ENCODE measurements at places on chromosomes 7 and 10.

GRCh38 chr10:63707254-63707910 is 186.2 kb downstream of the REEP3 start:
- no peak for DNase-seq

- no peak for DNase-seq
Measured at GRCh38 chr10:52539463-52539862, 225.4 kb downstream of the DKK1 start.

GRCh38 chr7:103348452-103348851 is 1.0 kb downstream of the PSMC2 start:
- DNase-seq: no peak

- no peak for DNase-seq
Measured at GRCh38 chr10:50456719-50457118, 167.0 kb downstream of the SGMS1 start.

DNA sequence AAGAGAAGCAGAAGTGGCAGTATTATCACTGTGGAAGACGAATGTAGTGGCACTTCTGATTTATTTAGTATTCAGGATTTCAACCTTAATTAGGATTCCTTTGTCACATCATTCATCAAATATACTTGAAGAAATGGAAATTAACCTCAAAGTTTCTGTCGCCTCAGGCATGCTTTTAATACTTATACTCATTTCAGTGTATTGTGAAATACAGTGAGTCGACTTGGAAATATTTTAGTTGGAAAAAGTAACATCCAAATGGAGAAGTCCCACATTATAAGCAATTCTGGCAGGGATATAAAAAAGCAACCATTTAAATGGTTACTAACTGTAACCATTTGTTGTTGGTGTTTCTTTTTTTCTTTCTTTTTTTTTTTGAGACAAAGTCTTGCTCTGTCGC is 648.8 kb downstream of the ARL4A start:
- no peak for DNase-seq

- DNase-seq: no peak
Measured at GRCh38 chr10:81730891-81731290, 144.1 kb upstream of the NRG3 start.

- DNase-seq: no peak
Measured at GRCh38 chr10:85429126-85429525, 937.5 kb downstream of the GRID1 start.

- DNase-seq: no peak
Measured at GRCh38 chr7:16063221-16063620, 358.1 kb downstream of the CRPPA start.

DNA sequence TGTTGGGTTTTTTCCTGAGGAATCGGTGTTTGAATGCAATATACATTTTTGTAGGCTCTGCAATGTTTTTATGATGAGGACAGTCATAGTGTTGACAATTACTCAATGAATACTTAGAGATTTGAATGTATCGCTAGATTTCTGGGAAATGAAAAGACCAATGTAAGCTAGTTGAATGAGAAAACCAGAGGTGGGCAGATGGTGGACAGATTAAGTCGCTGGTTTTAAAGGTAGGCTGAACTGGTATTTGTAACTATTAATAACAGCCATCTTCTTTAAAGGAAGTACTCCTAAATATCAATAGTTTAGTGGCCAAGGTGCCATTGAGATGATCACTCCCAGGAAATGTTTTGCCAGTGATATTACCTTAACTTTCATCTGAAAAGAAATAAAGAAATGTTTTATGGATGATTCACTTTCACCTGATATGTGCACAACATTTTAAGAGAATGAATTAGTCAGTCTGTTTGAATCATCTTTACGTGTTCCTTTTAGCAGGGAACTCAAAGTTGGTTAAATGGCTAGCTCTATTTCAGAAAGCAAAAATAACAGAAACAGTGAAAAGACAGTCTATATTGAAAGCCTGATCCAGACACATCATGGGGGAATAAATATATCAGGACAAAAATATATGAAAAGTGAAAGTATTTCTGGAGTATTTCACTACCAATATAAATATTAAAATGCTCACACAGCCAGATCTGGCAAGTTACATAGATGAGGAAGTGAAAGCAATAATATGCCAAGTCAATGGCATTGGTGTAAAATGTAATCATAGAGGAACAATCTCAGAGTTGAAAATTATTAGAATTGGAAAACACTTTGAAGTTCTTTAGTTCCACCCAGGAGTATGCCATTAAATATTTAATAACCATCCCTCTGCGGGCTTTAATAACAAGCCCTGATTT is 20.7 kb downstream of the MET start:
- DNase-seq: no peak

DNA sequence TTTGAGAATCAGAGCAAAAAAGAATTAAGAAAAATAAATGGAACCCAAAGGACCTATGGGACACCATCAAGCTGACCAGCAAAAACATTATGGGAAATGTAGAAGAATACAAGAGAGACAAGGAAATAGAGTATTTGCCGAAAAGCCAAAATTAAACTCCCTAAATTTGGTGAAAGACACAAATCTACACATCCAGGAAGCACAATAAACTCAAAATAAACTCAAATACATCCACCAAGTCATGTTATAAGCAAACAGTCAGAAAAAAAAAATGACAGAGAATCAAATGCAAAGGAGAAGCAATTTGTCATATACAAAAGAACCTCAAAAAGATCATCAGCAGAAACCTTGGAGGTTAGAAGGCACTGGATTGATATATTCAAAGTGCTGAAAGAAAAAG is 105.4 kb downstream of the ZNF33B start:
- no peak for DNase-seq

DNA sequence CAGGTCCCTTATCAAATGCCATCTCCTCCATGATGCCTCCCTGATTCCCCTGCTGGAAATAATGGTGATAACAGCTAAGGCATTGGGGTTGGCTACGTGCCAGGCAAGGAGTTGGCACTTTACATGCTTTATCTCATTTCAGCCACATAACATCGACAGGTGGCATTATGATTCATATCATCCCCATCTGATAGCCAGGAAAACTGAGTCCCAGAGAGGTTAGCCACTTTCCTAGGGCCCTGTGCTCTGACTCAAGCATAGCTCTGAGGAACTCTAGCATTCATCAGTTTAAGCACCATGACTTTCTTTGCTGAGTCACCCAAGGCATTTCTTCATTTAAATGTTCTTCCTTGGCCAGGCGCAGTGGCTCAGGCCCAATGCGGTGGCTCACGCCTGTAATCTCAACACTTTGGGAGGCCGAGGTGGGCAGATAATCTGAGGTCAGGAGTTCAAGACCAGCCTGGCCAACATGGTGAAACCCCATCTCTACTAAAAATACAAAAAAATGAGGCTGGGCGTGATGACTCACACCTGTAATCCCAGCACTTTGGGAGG is 6.6 kb downstream of the LEP start:
- no peak for DNase-seq

DNA sequence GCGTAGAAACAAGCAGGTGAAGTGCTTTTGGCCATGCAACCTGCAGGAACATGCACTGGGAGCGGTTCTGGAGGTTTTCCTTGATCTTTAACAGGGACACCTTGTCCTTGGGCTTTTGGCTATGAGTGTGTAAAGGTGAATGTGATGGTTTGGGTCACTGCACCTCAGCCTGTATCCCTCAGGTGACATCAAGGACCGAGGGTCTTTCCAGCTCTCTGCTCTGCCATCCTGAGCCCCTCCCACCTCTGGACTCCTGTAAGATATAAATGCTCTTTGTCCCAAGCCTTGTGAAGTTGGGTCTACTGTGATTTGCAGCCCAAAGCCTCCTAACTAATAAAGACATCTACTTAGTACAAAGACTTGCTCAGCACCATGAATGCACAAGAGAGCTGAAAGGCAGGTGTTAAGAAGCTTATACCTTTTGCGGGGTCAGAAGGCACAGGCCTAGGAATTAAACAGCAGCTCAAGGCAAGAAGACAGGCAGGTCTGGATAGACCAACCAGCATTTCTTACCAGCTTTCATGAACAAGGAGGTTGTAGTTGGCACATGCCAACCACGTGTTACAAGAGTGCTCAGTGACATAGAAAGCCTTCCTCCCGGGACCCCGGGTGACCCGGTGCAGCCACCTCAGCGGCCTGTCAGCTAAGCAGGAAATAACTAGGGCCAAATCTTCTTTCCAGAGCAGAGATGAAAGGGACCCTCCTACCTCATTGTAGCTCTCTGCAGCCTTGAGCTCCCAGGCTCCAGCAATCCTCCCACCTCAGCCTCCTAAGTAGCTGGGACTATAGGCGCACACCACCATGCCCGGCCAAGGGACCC is 89.9 kb downstream of the CARD11 start:
- no peak for DNase-seq

DNA sequence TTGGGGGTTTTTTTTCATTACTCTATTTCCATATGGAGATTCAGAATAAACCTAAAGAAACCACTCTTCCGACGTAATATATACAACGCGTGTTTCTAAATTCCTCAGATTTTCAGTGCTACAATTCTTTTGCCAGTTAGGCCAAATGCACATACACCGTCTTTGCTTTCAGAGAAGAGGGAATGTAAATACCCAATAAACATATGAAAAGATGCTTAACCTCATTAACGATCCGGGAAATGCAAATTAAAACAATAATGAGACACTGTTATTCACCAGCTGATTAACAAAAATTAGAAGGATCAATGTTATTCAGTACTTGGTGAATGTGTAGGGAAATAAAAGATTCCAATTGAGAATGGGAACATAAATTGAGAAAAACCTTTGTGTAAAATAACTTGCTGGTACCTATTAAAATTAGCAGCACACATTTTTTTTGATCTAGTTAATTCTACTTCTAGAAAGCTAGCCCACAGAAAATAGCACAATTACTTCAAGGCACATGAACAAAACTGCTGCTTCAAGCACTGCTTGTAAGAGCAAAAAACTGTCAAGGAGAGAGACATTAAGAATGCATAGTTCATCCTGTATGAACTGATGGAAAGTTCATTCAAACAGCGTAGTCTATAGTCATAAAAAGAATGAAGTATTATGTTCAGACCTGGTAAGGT is 56.7 kb downstream of the FGFR2 start:
- DNase-seq: no peak

DNA sequence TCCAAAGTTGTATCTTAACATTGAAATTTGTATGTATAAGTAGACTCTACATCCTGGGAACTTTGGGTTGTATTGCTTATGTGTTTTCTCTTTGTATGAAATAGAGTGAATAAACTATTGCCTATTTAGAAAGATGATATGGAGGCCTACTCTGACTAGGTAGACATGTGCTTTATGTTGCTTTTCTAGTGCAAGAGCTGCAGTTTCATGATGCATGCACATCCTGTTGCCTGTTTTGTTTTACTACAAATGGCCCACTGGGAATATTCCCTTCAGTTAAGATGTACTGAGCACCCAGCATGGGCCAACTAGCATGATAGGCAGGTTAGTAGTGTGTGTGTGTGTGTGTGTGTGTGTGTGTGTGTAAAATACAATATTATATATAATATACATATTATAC is 282.1 kb upstream of the LRGUK start:
- no peak for DNase-seq

GRCh38 chr7:1667566-1668395 is 2.3 kb upstream of the ELFN1 start:
- DNase-seq: no peak

GRCh38 chr10:119807960-119808697 is 64.5 kb downstream of the MCMBP start:
- DNase-seq: no peak

- DNase-seq: no peak
Measured at GRCh38 chr7:44595934-44596635, 10.3 kb upstream of the OGDH start.

GRCh38 chr7:39971924-39972323 is 21.9 kb downstream of the CDK13 start:
- no peak for DNase-seq

- no peak for DNase-seq
Measured at GRCh38 chr7:123367484-123368122, 166.8 kb downstream of the IQUB start.

- DNase-seq: no peak
Measured at GRCh38 chr7:35760143-35760745, 40.6 kb upstream of the SEPTIN7 start.

- no peak for DNase-seq
Measured at GRCh38 chr10:106312087-106312486, 852.4 kb downstream of the SORCS1 start.

DNA sequence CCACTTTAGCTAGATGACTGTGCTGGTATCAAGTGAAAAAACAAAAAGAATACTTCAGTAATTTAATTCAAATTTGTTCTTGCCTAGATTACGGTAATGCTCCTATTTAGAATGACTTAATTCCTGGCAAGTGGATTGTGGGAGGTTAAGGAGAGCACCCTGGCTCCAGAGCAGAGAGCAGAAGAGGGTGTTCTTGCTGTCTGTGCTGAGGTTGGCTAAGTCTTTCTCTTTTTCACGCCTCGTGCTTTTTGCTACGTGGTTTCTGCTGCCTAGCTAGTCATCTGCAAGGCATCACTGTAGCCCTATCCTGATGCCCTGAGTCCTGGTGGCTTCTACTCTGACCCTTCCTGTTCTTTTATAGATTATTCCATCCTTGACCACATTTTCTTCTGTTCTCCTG is 101.4 kb downstream of the INSYN2A start:
- no peak for DNase-seq

DNA sequence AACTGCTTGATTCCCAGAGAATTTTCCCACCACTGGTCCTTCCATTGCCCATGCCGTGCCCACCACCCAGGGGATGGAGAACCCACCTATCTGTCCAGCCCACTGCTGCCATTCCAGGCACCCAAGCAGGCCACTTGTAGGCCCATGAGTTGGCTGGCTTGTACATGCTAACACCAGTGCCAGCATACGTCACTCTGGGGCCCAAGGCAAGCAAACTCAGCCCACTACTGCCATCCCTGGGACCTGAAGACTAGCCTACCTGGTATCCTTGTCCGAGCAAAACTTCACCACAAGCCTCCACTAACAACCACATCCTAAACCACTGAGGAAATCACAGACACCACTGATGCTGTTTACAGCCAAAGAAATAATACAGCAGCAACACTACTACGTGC is 44.7 kb upstream of the CDK6 start:
- no peak for DNase-seq

DNA sequence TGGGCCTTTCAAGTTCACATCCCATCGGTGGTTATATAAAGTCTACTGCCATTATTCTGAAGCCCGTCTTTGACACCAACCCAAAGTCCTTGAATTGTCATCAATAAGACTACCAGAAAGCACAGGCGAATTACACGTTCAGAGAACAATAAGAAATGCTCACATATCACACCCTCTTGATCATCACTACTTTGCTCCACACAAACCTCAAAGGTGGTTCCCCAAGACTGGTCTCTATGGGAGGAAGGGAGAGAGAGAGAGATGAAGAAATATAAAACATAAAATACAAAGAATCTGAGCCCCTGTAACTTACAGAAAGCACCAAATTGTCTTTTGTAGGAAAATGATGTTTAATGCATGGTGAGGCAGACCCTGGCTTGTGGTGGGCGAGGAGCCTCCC is 4.4 kb downstream of the HIPK2 start:
- no peak for DNase-seq

Data from cortex of kidney (tissue), 1 donor.